Fibroblast of skin of left biceps (primary cell): ENCODE measurements at places on chromosomes 2 and 18.

- peak; percentile 54 for DNase-seq
These were observed 413.0 kb downstream of the MTX2 start for GRCh38 chr2:176682278-176682677.

GRCh38 chr2:54770211-54770610, 46.7 kb downstream of the EML6 start:
- DNase-seq: no peak

- no peak for DNase-seq
These were observed 13.7 kb downstream of the ANKRD23 start for GRCh38 chr2:96830044-96830562.

GRCh38 chr18:47265197-47265596, 13.7 kb upstream of the SKOR2 start:
- peak; percentile 76 for DNase-seq
